ENCODE measurements at places on chromosomes 4 and X.

- no peak for DNase-seq
Measured at GRCh38 chrX:110026099-110026844, 23.4 kb downstream of the TMEM164 start.

GRCh38 chrX:150326541-150327247 is 36.4 kb upstream of the MAMLD1 start:
- no peak for DNase-seq

DNA sequence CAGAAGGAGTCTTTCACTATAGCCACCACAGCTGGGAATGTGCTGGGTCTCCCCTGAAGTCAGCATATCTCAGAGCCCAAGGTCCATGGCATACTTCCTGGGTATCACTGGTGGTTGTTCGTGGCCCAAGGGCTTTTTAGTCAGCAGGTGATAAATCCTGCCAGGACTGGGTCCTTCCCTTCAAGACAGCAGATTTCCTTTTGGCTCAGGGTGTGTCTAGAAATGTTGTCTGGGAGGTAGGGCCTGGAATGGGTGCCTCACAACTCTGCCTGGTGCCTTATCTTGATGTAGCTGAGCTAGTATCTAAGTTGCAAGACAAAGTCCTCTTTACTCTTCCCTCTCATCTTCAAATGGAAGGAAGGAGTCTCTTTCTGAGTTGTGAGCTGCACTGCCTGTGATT is 102.4 kb upstream of the TMLHE start:
- no peak for DNase-seq

DNA sequence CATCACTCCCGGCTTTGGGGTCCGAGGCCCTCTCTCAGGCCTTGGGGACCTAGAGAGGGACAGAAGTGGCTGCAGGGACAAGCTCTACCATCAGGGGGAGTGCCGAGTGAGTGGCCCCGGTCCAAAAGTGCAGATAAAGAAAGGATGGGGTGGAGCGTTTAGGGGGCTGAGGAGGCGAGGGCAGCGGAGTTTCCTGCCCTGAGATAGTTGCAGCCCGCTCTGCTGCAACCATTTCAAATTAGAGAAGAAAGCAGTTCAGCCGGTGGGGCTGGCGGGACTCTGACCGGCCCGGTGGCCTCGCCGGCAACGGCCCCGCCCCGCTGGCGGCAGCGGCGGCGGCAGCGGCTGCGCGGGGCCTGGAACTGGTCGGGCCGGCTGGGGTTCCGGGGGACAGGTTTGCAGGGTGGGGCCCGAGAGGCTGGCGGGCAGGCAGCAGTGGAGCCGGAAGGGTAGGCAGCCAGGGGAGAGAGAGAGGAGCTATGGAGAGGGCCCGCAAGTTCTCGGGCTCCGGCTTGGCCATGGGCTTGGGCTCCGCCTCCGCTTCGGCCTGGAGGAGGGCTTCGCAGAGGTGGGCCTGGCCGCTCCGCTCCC is 7.6 kb downstream of the DLG3 start:
- no peak for DNase-seq

- DNase-seq = no peak
Measured at GRCh38 chrX:151902813-151903591, 9.7 kb upstream of the MAGEA4 start.

DNA sequence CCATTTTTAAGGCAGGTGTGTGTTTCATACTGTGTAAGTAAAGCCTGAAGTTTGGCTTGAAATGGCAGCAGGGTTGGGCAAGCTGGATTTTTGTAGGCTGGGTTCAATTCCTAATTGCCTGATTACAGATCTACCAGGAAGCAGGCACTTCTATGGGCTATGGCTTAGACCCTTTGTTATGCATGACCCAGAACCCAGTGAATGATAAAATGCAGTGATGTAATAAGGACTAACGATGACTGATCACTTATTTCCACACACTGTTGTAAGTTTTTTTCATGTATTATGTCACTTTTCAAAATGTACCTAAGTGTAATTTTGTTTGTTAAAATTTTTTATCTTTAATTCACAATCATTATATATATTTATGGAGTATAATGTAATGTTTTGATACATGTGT is 8.6 kb downstream of the LANCL3 start:
- DNase-seq = no peak

GRCh38 chr4:153645183-153645582 is 38.9 kb upstream of the TLR2 start:
- peak; percentile 8 for DNase-seq

GRCh38 chr4:184850018-184850417 is 24.2 kb upstream of the ACSL1 start:
- DNase-seq = no peak
